ENCODE measurements at places on chromosomes 16 and 17. TPM values are rescaled to one million over a fixed set of nuclear protein-coding genes. Genes with fewer than 3 reads are reported as not detected.

- DNase-seq, result no peak
These were observed 129.4 kb upstream of the ANKFN1 start for GRCh38 chr17:56023851-56024250.

DNA sequence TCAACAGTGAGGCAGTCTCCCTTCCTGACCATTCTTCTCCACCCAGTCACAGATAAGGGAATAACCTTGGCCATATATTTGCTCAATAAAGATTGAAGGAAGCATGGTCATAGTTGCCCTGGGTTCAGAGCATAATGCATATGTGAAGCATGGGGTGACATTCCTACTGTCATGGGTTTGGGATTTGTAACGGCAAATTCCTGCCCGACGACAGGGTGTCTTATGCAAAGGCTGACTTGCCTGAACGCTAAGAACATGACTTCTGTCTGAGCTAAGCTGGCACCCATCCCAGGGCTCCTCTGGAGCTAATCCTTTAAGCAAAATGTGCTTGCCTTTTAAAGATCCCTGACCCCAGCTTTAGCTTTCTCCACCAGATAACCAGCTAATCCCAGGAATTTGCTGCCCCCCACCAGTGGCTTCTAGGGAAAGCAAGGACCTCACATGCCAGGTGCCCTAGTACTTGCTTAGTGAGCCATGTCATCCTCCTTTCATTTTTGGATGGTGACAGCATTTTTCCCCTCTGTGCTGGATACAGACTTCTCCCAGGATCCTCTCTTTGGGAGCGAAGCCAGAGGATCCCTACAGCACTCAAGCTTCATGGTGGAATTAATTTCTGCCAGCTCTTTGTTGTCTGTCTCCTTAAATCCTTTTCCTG is 11.7 kb downstream of the SLC7A6OS start:
- no peak for DNase-seq

DNA sequence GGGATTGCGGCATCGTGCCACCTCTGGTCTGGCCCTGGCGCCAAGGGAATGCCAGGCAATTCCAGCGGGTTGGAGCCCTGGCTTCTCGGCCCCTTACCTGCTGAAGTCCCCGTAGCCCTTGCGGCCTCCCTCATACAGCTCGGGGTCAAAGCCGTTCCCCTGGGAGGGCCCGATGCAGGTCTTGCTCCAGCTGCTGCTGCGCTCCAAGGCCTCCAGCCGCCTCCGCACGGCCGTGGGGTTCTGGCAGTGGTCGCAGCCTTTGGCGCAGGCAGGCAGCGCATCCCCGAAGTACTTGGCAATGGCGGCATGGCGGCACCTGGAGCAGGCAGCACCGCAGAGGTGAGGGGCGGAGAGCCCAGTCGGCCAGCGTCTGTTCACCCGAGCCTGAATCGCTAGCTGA is 1.9 kb upstream of the SMIM5 start:
- DNase-seq, result no peak

GRCh38 chr16:88705801-88706228 is 393 bp downstream of the RNF166 start:
- DNase-seq, result no peak

- DNase-seq, result no peak
These were observed 723.8 kb downstream of the CDH11 start for GRCh38 chr16:64397945-64398508.

DNA sequence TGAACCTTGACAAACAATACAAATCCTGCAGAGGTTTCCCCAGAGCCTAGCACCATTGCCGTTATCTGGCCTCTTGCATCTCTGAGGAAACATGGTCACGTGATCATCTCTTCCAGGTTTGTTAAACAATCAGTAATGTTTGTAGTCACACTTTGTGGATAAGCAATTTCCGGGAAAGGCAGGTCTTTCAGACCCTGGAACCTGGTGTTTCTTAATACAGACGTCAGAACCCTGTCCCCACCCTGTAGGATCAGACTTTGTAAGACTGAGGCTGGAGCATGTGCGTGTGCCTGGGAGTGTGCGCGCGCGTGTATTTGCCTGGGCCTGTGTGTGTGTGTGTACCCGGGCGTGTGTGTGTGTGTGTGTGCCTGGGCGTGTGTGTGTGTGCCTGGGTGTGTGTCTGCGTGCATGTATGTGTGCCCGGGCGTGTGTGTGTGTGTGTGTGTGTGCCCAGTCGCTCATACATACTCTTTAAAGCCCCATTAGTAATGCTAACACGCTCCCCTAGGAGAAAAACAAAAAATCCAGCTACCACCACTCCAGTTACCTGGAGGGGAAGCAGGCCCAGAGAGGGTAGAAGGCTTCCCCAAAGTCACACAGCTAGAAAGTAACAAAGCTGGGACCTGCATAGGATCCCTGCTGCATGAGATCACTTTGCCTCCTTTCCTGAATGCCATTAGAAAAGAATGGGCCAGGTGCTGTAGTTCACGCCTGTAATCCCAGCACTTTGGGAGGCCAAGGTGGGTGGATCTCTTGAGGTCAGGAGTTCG is 5.3 kb downstream of the CTNS start:
- DNase-seq, result no peak

DNA sequence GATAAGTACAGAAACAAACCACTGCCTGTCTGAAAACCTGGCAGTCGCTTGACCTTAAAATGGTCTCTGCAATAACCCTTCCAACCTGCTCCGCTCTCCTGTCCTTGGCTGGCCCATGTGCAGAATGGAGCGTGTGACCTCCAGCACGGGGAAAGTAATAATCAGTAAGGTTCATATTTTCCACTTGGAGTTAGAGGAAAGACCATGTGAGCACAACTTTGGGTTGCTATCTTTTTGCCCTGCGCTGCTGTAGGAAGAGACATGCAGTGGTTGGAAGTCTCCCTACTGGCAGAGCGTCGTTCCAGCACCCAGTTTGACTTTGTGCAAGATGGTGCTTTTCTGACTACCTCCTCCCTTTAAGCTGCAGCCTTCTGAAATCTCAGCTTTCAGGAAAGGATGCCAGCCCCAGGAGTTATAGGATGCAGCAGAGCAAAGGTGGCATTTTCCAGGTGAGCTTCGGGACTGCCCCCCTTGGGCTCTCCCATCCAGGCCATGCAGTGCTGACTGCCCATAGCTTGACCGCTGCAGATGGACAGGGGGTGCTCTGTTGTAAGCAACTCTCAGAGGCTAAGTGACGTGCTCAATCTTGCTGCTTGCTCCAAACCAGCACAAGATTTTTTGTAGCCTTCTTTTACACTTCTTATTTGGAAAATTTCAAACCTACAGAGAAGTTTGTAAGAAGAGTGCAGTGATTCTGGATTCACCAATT is 110.7 kb upstream of the NOL11 start:
- DNase-seq, result no peak

DNA sequence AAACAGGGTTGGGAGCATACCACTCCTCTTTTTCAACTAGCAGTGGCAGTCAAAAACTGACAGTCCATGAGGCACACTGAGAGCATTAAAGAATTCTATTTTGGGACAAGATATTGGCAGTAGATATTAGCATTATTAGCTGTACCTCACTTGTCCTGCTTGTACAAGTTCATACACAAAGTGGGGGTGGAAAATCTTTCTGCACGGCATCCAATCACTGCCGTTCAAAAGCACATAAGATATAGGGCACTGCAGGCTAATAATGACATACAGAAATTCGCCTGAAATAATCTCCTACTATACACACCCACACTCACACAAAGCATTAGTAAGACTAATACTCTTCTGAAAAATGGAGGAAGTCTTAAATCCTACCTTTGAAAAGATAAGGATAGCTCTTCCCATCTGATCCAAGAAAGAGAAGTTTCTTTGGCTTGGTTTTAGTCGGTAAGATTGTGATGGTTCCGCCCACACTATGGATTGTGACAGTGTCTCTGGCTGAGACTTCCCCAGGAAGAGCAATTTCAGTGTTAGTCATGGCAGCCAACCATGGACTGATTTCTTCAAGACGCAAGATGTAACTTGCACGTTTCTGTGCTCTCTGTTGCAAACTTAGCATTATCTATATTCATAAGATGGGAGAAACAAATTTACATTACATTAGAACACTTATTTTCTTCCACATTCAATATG is 40.6 kb upstream of the ARL6IP1 start:
- DNase-seq, result no peak

- DNase-seq, result no peak
These were observed 202.1 kb downstream of the RBFOX1 start for GRCh38 chr16:7534749-7535148.

GRCh38 chr17:79832218-79833109 is 6.8 kb downstream of the CBX4 start:
- DNase-seq, result no peak

GRCh38 chr16:794853-795466 is 5.6 kb downstream of the GNG13 start:
- no peak for DNase-seq

GRCh38 chr17:35804658-35805192 is 4.6 kb upstream of the TAF15 start:
- DNase-seq, result no peak

- DNase-seq, result no peak
These were observed 7.4 kb downstream of the NDRG4 start for GRCh38 chr16:58507195-58507962.

GRCh38 chr17:17822189-17822588 is 14.6 kb downstream of the SREBF1 start:
- no peak for DNase-seq

DNA sequence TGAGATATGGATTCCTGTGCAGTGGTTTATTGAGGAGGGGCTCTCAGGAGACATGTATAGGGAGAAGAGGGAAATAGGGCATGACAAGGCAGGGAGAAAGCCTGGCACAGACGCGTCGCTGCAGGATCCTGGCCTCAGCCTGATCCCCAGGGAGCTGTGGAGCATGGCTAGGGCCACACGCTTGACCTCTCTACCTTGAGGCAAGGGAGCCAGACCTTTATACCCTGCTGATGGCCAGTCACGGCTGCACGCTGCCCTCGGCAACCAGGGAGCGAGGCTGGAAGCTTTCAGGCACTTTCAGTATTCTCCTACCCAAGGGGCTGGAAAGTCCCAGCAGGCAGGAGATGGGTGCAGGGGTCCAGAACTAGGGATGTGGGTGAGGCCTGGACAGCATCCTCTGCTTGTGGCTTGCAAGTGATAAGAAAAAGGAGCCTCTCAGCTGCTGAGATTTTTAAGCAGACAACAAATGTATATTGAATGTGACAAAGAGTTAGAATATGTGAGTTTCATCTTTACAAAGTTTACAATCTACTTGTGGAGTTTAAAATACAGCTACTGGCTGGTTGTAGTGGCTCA is 10.0 kb upstream of the KLHL36 start:
- DNase-seq, result no peak

DNA sequence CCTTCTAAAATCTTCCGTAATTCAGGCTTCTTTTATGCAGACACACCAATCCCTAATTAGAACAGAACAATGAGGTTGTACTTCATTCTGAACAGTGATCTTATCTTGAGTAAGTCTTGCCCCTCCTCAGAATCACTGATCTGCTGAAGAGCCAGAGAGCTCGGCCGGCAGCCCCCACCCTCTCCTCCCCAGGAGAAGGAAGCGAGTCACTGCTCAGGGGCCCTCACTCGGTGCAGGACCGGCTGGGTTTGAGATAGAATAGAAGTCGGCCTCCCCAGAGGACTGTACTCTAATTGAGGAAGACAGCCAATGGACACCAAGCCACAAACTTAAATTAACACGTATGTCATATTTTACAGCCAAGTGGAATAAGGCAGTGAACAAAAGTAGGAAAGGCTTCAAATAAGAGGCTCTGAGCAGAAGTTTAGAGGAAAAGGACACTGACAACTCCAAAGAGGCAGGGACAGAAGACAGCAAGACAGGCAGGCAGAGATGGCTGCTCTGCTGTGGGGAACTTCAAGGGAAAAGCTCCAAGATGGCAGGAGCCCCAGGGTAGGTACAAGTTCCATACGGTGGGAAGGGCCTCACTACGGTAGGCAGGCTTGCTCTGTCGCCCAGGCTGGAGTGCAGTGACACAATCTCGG is 18.6 kb downstream of the CREBBP start:
- no peak for DNase-seq

- no peak for DNase-seq
These were observed 82.1 kb upstream of the CLEC18B start for GRCh38 chr16:74503412-74503811.

GRCh38 chr17:3009411-3009920 is 53.9 kb downstream of the OR1D5 start:
- no peak for DNase-seq

DNA sequence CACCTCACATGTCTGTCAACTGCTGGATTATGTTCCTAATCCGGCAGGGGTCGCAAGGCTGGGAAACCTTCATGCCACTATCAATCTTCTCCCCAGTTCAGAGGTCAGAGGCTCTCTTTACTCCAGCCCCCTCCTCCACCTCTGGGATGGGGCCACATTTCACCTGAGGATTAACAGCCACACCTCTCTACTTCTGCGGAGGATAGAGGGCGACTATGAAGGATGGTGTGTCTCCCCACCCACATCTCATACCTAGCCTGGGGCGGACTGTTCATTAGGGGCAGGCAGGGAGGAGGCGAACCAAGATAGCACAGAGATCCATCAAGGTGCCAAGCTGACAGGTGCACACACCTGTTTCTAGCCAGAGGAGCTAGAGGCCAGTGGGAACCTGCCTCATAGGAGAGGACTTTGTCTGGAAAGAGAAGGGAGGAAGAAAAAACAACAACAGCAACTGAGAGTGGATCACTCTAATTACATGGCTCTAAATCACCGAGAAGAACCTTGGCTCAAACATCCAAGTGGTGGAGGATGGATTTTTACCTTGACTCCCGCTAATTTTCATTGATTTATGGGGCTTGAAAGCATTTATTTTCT is 41.9 kb upstream of the SKAP1 start:
- no peak for DNase-seq

- DNase-seq, result peak; percentile 25
These were observed 25.8 kb upstream of the HLF start for GRCh38 chr17:55238931-55239297.

DNA sequence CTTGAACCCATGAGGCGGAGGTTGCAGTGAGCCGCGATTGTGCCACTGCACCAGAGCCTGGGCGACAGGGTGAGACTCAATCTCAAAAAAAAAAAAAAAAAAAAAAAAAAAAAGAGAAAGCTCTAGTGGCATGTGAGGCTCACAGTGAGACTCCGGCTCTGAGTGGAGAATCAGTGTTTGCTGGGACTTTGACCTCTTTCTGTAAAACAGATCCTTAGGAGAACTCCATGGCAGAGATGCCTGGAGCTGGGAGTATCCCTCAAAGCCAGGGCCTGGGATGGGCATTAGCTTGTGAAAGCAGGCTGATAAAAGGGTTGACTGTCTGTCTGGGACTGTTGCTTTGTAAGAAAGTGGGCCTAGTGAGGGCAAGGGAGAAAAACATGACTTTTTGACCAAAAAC is 46.4 kb downstream of the ZNF207 start:
- DNase-seq, result no peak

KRTAP1-5 gene
- polyA plus RNA-seq, result not detected

CCDC43 gene
- 36.6 TPM for polyA plus RNA-seq

TBC1D28 gene
- not detected for polyA plus RNA-seq

CDH1 gene
- 98.3 TPM for polyA plus RNA-seq

PYY gene
- 0.39 TPM for polyA plus RNA-seq

ADAP2 gene
- 3.8 TPM for polyA plus RNA-seq

IL4R gene
- 13.7 TPM for polyA plus RNA-seq

SLC13A5 gene
- 3.7 TPM for polyA plus RNA-seq

ZNF778 gene
- 4.9 TPM for polyA plus RNA-seq

JPH3 gene
- polyA plus RNA-seq, result 1.3 TPM

TUBB3 gene
- polyA plus RNA-seq, result 6.7 TPM

ESRP2 gene
- 36.3 TPM for polyA plus RNA-seq

PDE6G gene
- 17.5 TPM for polyA plus RNA-seq

CARD14 gene
- 1.3 TPM for polyA plus RNA-seq

KRTAP9-8 gene
- polyA plus RNA-seq, result not detected

Measured in right renal pelvis (tissue), 4 donors.